ENCODE measurements at places on chromosomes 12 and 14.

DNA sequence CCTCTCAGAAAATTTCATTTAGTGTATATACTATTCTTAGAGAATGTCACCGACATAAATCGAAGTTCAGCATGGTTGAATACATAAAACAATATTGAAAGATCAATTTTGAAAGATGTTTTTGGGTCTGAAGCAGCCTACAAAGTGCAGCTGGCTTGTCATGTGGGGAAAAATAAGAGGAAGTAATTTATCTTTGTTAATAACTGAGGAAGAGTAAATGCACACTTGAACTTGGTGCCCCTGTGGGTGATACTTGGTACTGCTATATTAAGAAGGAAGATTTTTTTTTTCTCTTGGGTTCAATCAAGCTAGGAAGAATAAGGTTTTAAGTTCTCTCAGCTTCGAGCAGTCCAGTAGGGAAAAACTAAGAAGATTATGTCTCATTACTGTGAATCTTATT, 661.3 kb downstream of the RPL10L start:
- DNase-seq = no peak

DNA sequence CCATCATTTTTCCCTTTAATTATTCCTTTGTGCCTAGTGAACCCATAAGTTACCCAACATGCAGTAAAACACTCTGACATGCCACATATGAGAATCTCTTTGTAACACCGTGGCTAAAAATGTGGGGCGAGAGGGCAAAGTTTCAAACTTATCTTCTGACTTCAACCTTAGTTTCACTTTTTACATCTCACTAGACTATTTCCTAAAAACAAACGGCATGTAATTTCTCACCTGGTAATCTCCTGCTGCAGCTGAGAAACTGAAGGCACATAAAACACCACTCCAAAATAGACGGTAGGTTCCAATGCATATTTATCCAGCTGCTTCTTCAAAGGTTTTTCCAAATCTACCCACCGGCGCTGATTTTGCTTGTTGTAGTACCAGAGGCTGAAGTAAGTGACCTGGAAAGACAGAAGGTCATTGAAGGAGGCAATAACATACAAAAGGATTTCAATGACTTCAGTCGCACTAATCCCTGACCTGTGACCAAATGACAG, 37.9 kb downstream of the PTPN21 start:
- peak; percentile 49 for DNase-seq

DNA sequence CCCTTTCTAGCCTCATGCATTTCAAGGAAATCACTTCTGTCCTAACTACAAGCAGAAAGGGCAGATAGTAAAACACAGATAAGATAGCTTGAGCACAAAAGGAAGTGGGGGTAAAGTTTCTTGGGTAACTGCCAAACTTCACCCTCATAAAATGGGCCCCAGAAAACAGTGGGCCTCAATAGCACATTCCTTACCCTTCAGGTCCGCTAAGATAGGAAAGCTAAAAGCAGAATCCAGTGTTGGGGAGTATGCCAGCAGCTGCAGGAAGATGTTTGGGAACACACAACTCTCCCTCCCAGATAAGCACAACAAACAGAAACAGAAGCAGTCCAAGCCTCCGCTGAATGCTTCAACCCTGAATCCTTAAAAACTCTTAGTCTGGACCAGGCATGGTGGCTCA, 110.9 kb upstream of the MGAT4C start:
- DNase-seq = no peak

DNA sequence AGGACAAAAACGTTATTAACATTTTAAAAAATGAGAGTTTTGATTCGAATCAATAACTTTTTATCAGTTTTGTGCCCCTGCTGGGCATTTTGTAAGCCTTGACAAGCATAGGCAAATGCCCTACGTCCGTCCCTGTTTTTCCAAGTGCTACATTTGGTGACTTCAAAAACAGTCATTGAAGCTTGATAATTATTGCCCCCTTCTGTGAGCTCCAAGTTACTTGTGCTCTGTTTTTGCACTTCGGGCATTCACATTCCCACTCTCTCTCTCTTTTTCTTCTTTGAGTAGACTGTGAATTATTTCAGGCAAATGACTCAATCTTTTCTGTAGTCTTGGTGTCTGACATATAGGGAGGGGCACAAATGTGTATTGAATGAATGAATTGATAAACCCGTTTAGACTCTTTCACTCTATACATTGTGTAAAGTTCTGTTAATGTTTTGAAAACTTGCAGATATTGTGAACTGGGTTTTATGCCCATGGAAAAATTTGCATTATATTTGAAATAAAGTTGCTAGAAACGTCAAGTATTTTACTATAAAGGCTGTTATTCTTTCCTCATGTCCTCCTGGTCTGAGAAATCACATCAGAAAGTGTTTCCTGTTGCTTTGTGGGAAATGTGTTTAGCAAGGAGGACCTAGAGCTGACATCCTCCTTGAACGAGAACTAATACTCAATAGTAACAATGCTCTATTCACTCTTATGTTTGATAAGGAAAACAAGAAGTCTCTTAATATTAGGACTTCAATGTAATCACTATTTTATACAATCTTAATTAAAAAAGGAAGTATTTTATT, 1.4 kb downstream of the APAF1 start:
- DNase-seq = no peak

DNA sequence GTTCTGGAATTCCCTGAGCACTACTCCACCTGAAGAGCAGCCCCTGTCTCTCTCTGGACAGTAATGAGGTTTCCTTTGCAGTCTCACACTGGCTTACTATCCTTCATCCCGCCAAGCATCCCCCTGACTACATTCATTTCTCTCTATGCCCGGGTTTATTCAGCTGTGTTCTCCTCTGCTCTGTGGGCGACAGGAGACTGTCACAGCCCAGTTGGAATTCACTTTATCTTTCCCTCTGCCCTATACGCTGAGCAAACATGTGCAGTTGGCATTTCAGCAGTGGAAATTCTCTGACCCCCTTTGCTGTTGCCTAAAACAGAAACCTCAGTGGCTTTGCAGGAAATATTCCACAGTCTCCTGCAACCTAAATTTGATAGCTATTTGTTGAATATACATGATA, 83.5 kb upstream of the MAX start:
- no peak for DNase-seq

DNA sequence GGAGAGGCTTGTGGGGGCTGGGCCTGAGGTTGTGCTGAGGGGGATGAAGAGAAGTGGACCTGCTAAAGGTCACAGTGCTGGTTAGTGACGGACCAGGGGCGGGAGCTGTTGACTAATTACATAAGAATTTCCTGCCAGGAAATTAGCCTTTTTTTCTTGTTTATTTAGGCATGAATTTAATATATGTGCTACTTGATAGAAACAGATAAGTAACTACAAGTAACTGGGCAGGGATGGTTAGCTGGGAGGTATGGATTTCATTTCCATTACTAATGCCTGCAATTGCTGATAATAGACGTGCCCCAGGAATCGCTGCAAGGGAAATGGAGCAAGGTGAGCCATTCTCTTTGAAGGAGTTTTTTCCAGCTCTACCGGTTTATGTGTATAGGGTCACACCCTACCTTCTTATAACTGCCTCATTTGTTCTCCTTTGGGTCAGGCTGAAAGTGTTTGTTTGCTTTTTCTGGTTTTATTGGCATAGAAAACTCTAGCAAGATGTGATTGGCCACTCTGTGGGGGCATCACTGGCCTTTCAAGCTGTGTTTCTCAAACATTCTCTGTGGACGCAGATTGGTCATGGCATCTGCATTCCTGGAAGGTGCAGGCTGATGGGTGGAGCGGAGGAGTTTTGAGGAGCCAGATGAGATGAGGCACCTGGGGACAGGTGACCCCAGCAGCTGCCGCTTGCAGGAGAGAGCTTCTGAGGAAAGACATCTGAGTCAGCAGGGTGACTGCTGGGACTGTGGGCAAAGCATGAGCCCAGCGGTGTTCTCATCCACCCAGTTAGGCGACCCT, 19.0 kb upstream of the GPRC5A start:
- DNase-seq = no peak

- DNase-seq = peak; percentile 71
Observed at GRCh38 chr12:10140001-10140400, 10.0 kb upstream of the CLEC7A start.

- no peak for DNase-seq
Observed at GRCh38 chr14:105411017-105411941, 8.3 kb upstream of the MTA1 start.

Data from NCI-H510A treated with DMSO at 0.1 percent for 48 hours (cell line).